ENCODE measurements at places on chromosomes 6 and 20. TPM values are rescaled to one million over a fixed set of nuclear protein-coding genes. Genes with fewer than 3 reads are reported as not detected.

The GTSF1L gene
- total RNA-seq: 0.23 TPM

The RIPPLY2 gene
- total RNA-seq: not detected

The ZNF318 gene
- total RNA-seq: 11.2 TPM

GRCh38 chr6:161411265-161411944 is 137.5 kb upstream of the AGPAT4 start:
- no peaks in the 10 kb centered on the region for H3K4me1 ChIP-seq
- DNase-seq: peak; percentile 9
- H3K27ac ChIP-seq: no peak overlapping the region
- H3K27me3 ChIP-seq: peaks cover 7% of the 10 kb centered on the region
- H3K36me3 ChIP-seq: no peaks in the 10 kb centered on the region

The SIRPB1 gene
- total RNA-seq: 1.0 TPM

The SEMG1 gene
- not detected for total RNA-seq

- peaks cover 2% of the 10 kb centered on the region for H3K27me3 ChIP-seq
- no peak overlapping the region for H3K4me3 ChIP-seq
- no peak overlapping the region for H3K27ac ChIP-seq
Observed at GRCh38 chr6:40336296-40336695, 250.9 kb downstream of the LRFN2 start.

DNA sequence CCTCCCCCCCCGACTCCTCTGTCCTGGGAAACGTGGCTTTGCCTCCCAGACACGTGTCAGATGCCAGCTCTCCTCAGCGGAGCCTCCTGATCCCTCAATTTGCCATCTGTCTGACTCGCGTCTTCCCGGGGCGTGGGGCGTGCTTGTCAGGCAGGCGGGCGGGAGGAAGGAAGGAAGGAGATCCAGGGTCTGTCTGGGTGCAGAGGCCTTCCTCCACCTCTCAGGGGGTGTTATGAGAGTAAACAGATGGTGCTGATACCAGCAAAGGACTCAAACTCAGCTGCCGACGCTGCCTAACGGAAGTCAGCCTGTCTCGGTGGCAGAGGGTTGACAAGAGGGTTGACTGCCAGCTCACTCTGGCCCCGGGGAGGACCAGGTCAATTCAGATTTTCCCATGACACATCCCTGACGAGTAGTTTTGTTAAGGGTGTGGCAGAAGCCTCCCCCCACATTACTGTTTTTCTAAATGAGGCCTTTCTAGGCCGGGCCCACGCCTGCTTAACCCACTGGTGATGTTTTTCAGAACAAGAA is 17.0 kb downstream of the UQCC2 start:
- peaks cover 64% of the 10 kb centered on the region for H3K36me3 ChIP-seq
- H3K4me1 ChIP-seq: peaks cover 83% of the 10 kb centered on the region
- peak overlapping the region; percentile 2 for H3K4me3 ChIP-seq
- H3K27ac ChIP-seq: peak overlapping the region; percentile 84
- peak; percentile 86 for DNase-seq

DNA sequence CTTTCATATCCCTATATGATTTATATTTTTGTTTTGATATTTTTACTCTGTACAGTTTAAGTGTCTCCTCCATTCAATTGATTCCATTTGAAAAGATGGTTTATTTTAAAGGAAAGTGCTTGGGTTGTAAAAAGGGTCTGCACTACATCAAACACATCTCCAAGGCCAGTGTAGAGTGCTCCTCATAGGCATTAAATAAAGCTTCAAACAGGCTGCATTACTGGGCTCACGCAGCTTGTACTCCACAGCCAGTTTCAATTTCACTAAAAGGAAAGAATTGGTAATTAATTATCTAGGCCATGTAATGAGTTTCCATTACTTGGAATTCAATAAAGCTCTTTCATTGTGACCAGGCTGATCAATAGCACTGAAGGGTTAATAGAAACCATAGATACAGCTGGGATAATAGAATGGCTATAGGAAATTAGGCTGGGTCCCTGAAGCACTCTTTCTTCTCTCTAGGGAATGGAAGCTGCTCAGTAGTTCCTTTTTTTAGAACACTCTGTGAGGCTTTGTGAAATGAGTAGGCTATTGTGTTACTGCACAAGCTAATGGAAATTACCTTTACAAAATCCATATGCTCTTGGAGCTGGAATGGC is 442.2 kb downstream of the RNF144B start:
- no peak overlapping the region for H3K27ac ChIP-seq
- no peak overlapping the region for H3K4me3 ChIP-seq
- H3K4me1 ChIP-seq: no peaks in the 10 kb centered on the region
- no peak for DNase-seq

The BPIFB1 gene
- total RNA-seq: not detected

- DNase-seq: no peak
- peaks cover 6% of the 10 kb centered on the region for H3K4me1 ChIP-seq
- H3K27ac ChIP-seq: no peak overlapping the region
- no peaks in the 10 kb centered on the region for H3K36me3 ChIP-seq
- peaks cover 7% of the 10 kb centered on the region for H3K27me3 ChIP-seq
Observed at GRCh38 chr20:22402550-22402949, 181.8 kb downstream of the FOXA2 start.

DNA sequence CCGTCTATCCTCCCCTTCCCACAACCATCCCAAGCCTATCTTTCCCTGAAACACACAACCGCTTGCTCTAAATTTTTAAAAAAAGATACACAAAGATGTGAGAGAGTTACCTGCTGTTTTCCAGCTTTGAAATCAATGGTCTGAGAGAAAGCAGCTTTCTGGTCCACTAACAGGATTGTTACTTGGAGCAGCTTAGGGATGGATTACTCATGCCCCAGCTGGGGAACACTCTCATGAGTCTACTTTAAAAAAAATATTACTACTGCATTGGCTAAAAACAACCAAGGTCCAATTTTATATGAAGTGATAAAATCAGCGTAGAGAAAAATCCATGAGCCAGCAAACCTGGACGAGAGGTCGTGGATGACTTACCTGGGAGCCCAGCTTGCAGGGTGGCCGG is 29.6 kb upstream of the FOXC1 start:
- H3K27ac ChIP-seq: no peak overlapping the region
- peaks cover 2% of the 10 kb centered on the region for H3K27me3 ChIP-seq
- no peaks in the 10 kb centered on the region for H3K36me3 ChIP-seq

The HLA-DOA gene
- total RNA-seq: 3.3 TPM

GRCh38 chr6:100801036-100801435 is 80.1 kb downstream of the ASCC3 start:
- no peaks in the 10 kb centered on the region for H3K4me1 ChIP-seq
- H3K4me3 ChIP-seq: no peak overlapping the region
- H3K36me3 ChIP-seq: peaks cover 34% of the 10 kb centered on the region
- no peak for DNase-seq

- no peak overlapping the region for H3K27ac ChIP-seq
- no peak overlapping the region for H3K4me3 ChIP-seq
- H3K36me3 ChIP-seq: no peaks in the 10 kb centered on the region
- H3K27me3 ChIP-seq: peaks cover 4% of the 10 kb centered on the region
Observed at GRCh38 chr6:169839898-169840631, 88.6 kb downstream of the ERMARD start.

The EPPIN gene
- not detected for total RNA-seq

The RSPO3 gene
- not detected for total RNA-seq

GRCh38 chr20:61442075-61442670 is 190.1 kb downstream of the CDH4 start:
- H3K4me3 ChIP-seq: no peak overlapping the region
- H3K27me3 ChIP-seq: peaks cover 3% of the 10 kb centered on the region
- DNase-seq: no peak
- no peak overlapping the region for H3K27ac ChIP-seq
- no peaks in the 10 kb centered on the region for H3K4me1 ChIP-seq

- H3K4me1 ChIP-seq: peaks cover 8% of the 10 kb centered on the region
- no peak overlapping the region for H3K4me3 ChIP-seq
- H3K27me3 ChIP-seq: no peaks in the 10 kb centered on the region
- DNase-seq: no peak
- H3K27ac ChIP-seq: no peak overlapping the region
Observed at GRCh38 chr20:40960101-40960500, 68.5 kb upstream of the TOP1 start.

DNA sequence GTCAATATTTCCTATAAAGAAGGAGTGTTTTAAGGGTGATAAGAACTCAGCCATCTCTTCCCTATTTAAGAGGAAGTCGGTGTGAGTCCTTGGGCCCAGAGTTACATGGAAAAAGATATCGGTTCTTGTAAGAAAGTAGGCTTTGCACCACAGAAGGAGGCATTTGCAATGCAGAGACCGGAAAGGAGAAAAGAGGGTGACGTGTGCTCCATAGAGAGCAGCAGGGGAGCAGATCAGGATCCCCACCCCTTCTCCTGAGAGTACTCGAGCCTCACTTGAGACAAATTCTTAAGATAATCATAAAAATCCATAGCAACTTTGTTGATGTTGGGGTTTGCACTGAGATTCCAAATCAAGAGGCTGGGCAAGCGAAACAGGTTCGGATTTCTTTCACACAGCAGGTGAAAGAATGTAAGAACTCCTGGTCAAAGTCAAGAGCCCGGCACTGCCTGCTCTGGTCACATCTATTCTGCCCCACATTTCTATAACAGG is 27.8 kb downstream of the FOXA2 start:
- H3K27ac ChIP-seq: no peak overlapping the region
- DNase-seq: no peak
- peaks cover 27% of the 10 kb centered on the region for H3K27me3 ChIP-seq
- H3K36me3 ChIP-seq: no peaks in the 10 kb centered on the region
- H3K4me3 ChIP-seq: no peak overlapping the region

The HTR1E gene
- not detected for total RNA-seq

- H3K36me3 ChIP-seq: no peaks in the 10 kb centered on the region
- no peaks in the 10 kb centered on the region for H3K27me3 ChIP-seq
- H3K4me1 ChIP-seq: peaks cover 28% of the 10 kb centered on the region
- H3K27ac ChIP-seq: no peak overlapping the region
- no peak for DNase-seq
Observed at GRCh38 chr6:156425359-156426020, 351.7 kb upstream of the ARID1B start.

GRCh38 chr6:114216789-114217467 is 125.9 kb downstream of the HS3ST5 start:
- DNase-seq: no peak
- no peak overlapping the region for H3K4me3 ChIP-seq
- H3K4me1 ChIP-seq: no peaks in the 10 kb centered on the region
- no peaks in the 10 kb centered on the region for H3K36me3 ChIP-seq
- peaks cover under 1% of the 10 kb centered on the region for H3K27me3 ChIP-seq

- H3K4me3 ChIP-seq: no peak overlapping the region
- no peaks in the 10 kb centered on the region for H3K27me3 ChIP-seq
- H3K36me3 ChIP-seq: peaks cover 21% of the 10 kb centered on the region
- H3K4me1 ChIP-seq: peaks cover 17% of the 10 kb centered on the region
Observed at GRCh38 chr6:41051873-41052272, 1.1 kb upstream of the APOBEC2 start.

DNA sequence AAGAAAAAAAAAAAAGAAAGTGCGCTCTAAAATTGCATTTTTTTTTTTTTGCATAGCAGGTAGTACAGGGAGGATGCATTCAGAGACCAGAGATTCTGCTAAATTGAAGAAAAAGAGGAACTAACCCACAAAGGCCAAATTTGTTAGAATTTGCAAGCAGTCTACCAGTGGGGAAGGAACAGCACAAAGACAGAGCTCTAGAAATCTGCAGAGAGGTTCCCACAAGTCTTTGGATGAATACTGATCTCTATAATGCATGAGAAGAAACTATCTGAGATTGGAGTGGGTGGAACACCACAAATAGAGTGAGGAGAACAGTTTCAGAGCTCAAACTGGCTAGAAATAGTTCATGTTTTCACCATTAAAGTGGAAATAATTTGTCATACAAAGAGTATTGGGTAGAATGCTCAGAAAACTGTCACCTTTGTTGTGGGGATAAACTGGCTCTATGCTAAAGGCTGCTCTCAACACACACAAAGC is 79.6 kb upstream of the AHI1 start:
- no peak for DNase-seq
- H3K27me3 ChIP-seq: no peaks in the 10 kb centered on the region
- peaks cover 23% of the 10 kb centered on the region for H3K4me1 ChIP-seq
- H3K36me3 ChIP-seq: no peaks in the 10 kb centered on the region
- H3K27ac ChIP-seq: peak overlapping the region; percentile 70

- H3K36me3 ChIP-seq: no peaks in the 10 kb centered on the region
- H3K27me3 ChIP-seq: peaks cover 5% of the 10 kb centered on the region
- H3K27ac ChIP-seq: no peak overlapping the region
- H3K4me1 ChIP-seq: no peaks in the 10 kb centered on the region
Observed at GRCh38 chr6:52243282-52243893, 912 bp downstream of the IL17F start.

DNA sequence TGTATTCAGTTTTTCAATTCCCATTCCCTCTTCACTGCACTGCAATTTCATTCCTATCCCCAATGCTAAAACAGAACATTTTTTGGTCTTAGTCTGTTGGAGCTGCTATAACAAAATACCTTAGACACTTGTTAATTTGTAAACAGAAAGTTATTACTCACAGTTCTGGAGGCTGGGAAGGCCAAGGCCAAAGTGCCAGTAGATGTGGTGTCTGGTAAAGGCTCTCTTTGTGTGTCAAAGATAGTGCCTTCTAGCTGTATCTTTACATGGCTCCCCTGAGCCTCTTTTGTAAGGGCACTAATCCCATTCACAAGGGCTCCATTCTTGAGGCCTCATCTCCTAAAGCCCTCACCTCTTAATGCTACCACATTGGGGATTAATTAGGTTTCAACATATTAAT is 40.0 kb downstream of the PHIP start:
- no peaks in the 10 kb centered on the region for H3K27me3 ChIP-seq
- peaks cover 68% of the 10 kb centered on the region for H3K4me1 ChIP-seq
- no peak overlapping the region for H3K4me3 ChIP-seq
- no peak overlapping the region for H3K27ac ChIP-seq
- H3K36me3 ChIP-seq: peaks cover 59% of the 10 kb centered on the region
- DNase-seq: no peak

DNA sequence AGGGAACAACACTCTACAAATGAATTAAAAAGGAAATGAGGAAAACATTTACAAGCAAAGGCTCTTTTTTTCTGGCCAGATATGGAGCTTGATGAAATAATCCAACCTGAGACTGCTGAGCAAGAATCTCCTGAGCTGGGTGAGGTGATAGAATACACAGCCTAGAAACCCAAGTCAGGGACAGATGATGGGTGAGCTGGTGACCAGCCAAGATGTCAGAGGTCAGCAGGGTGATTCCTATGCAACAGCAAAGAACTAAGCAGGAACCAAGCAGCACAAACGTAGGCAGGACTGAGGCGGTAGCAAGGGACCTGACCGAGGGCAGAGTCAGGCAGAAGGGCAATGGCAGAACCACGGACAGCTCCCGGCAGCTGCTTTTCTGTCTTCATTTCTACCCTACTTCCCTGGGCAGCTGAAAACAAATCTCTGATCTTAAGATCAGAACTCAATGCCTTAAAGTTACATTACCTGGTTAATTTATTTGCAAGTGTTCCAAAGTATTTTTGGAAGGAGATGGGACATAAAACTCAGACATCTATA is 75.1 kb downstream of the CDC40 start:
- DNase-seq: peak; percentile 41
- H3K27ac ChIP-seq: no peak overlapping the region
- no peak overlapping the region for H3K4me3 ChIP-seq
- peaks cover 8% of the 10 kb centered on the region for H3K27me3 ChIP-seq
- H3K36me3 ChIP-seq: no peaks in the 10 kb centered on the region
- no peaks in the 10 kb centered on the region for H3K4me1 ChIP-seq

Measured in activated CD4-positive, alpha-beta T cell treated with anti-CD3 and anti-CD28 coated beads for 36 hours (primary cell).